Ecto neural progenitor cell (in vitro differentiated cells): ENCODE measurements at places on chromosomes 6 and 20.
A peak's percentile ranks its signal among the peaks of the same experiment; 100 is the strongest.

GRCh38 chr20:3994125-3994524 lies 21.2 kb downstream of the RNF24 start:
- DNase-seq = no peak

GRCh38 chr20:57481281-57481711 lies 43.6 kb downstream of the CTCFL start:
- no peak for DNase-seq

DNA sequence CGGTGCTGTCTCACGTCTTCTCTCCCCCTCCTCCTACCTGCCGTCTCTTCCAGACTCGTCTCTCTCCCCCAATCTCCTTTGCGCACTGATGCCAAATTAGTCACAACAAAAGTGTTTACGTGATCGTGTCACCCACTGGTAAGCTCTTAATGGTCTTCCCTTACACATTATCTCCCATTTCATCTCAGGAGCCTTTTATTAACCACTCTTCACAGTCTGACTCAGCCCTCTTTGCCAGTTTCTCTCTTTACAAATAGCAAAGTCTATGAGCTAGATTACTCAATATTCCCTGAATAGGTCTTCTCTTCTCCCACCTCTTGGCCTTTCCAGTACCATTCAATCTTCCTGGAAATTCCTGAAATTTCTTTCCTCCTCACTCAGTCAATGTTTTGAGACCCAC lies 247.0 kb downstream of the ESR1 start:
- DNase-seq = no peak

DNA sequence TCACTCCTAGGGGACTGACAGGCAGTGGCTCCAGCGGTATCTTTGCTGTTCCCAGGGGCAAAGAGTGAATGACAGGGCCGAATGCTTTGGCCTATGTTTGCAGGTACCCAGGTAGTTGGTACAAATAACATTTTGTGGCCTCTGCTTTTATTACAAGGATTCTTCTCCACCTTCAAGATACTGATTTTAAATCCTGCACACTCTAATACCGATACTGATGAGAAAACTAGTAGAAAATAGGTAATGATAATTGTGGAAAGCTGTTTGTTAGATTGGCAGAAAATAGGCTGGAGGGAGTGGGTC lies 772 bp downstream of the HINT3 start:
- DNase-seq = no peak

DNA sequence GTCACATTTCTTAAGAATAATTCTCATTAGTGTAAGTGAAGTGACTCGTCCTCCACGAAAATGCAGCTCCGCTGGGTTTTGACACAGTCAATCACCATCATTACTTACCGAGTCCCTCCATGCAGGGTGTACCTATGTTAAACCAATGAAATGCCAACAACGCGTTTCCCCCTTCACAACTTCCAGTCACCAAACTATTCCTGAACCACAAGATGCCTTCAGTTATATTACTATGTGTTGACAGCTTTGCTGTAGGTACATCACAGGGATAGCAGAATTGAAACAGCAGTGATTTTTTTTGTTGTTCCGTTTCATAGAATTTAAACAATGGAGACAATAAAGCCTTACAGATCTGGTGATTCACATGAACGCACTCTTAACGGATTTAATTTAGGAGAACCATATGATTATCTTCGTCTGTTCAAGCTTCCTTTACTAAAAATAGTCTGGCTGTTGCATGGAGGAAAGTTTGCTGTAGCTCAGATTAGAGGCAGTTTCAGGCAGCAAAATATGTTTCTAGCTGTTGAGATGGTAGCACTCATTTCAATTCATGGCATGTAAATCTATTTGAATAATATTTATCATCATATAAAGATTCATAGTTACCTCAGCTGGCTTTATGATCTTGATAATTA lies 652.8 kb downstream of the PRKN start:
- no peak for DNase-seq

DNA sequence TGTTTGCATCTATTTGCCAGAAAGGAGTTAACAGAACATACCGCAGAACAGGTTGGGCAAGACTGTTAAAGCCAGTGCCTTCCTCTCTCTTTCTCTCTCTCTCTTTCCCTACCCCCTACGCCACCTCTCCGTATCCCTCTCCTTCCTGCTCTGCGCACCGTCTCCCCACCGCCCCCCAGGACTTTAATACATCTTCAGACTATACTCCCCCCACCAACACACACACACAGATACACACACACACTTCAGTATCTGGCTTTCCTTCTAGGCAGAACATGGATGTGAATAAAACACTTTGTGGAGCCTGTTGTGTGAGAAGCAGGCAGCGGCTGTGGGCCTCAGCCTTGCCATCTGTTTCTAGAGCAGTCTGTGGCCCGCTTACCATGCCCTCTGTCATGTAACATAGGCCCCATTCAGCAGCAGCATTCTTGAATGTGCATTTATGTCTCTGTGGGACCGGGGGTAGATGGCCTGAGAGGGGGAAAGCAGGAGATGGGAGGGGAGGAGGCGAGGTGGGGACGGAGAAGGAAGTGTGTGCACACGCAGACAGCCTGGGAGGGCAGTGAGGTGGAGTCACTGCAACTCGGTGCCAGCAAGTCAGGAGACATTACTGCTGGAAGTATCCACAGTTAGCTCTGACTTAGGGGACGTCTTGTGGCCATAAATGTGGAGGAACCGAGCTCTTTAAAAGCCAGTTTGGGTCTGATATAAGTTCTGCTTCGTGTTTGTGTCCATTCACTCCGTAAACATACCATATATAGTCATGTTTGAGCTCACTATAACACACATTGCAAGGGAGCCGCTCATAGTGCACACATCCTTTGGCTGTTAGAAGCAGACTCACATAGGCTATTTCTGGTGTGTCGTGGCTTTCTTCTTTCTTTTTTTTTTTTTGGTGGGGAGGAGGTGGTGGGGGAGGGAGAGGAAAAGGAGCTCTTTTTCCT lies 38.4 kb downstream of the RREB1 start:
- no peak for DNase-seq

- DNase-seq = no peak
These were observed 387.1 kb upstream of the FLRT3 start for GRCh38 chr20:14724468-14724867.

- DNase-seq = peak; percentile 53
These were observed 39.7 kb downstream of the MAP3K5 start for GRCh38 chr6:136752554-136752953.

DNA sequence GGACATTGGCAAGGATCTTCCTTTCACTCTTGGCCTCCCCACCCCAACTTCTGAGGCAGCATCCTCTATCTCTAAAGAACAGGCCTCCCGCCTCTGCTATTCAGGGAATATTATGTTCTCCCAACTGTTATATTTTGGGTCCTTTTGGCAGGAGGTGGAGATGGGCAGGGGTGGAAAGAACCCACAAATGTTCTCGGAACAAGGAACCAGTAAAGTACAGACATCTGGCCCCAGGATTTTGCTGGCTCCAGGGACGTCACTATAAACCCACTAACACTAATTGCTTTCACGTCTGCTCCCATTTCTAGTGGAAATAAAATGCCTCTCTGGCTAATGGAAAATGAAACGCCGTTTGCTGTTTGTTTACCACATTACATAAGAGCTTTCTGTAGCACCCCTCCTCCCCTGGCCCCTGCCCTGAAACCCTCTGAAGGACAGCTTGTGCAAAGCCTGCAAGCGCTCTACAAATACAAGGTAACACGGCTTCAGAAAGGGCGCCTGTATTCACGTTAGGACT lies 77.7 kb upstream of the TBC1D7 start:
- DNase-seq = no peak

- DNase-seq = no peak
These were observed 64.0 kb downstream of the PLCB1 start for GRCh38 chr20:8196096-8196495.

DNA sequence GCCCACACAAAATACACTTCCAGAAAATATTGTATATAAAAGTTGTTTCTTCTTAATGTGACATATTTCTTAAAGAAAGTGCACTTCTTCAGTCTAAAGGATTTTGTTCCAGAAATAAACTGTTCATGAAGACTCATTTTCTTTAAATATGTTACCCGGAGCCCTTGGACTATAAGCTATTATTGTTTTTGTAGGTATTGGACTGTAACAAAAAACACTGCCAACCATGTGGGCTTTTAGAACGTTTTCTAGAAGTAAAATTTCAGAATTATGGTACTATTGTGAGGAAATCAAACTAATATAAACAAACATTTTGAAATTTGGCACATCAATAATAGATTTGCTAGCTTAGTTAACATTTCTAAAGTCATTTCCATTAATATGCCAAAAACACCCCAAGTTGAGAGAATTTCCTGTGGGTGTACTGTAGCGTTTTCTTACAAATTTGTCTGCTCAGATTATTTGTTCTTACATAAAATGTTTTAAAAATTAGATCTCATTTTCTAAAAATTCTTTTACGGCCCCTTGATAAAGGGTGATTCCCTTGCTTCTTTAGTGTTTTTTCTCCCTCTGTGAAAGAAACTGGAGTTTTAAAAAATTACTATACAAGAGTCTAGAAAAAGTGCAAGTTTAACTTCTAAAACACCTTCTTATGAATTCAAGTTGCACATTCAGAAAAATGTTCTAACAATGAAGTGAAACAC lies 3.4 kb downstream of the NKX2-4 start:
- no peak for DNase-seq

DNA sequence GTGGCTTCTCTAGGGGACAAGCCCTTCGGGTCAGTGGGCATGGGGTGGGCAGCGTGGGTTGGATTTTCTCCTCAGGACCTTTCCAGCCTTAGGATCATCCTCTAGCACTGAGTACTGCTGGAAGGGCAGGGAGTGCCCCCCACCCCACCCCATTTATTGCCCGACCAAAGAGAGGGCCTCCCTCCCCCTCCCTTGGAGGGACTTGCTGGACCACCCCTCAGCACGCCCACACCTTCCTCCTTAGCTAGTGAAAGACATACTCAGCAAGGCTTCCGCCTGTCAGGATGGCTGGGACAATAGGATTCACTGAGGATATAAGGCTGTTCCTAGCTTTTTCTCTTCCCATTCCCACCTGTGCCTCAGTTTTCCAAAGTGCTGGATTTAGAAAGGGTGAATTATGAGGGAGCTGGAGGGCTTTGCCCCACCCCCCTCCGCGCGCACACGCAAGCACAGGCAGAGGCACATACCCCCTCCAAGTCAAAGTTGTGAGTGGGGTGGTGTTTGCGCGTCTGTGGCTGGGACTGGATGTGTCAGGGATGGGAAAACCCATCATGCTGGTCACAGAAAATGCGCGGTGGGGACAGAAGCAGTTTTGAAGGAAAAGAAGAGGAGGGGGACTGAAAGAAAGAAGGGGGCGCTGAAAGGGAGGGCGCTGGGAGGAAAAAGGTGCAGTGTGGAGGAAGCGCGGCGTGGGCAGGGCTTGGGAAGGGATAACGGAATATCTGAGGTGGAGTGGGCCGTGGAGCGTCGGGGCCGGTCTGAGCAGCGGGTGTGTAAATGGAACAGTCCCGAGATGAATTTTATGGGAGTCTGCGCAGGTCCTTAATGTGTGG lies 693 bp upstream of the SLC29A1 start:
- no peak for DNase-seq

- DNase-seq = no peak
These were observed 22.4 kb upstream of the SNX9 start for GRCh38 chr6:157800420-157801237.

DNA sequence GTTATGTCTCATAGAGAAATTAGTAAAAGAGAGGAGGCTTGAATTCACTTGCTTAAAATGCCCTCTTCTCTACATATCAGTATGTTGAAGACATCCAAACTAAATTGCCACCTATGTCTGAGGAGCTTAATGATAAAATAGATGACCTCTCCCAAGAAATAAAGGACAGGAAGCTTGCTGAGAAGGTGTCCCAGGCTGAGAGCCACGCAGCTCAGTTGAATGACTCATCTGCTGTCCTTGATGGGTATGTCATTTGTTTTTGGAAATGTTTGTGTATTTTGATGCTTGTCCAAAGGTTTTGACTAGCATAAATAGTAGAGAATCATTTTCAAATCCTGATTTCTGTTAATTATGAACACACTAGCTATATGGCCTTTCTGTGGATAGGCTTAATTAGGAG lies 307.7 kb downstream of the ARHGAP18 start:
- no peak for DNase-seq

GRCh38 chr20:44714701-44715498 lies at the start of gene CCN5:
Gene CCN5 (plus strand): TSS chr20:44715369. CDS start chr20:44715391, 22 bp downstream.
- DNase-seq = no peak

GRCh38 chr20:1626528-1627199 lies 6.9 kb upstream of the SIRPB1 start:
- no peak for DNase-seq

DNA sequence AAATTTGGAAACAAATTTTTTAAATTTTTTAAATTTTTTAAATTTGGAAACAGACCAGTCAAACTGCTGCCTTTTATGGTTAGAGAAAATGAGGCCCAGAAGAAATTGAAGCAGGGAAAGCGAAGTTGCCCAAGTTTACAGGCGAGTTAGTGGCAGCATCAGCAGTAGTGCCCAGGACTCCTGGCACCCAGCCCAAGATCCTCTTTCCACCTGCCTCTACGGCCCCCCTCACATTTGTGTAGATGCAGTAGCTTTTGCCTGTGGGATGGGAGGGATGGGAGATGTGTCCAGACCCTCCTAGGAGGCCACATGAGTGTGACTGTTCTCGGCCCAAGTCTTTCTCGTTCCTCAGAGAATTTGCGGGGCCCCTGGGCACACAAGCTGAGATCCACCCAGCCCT lies 49.8 kb downstream of the HNF4A start:
- no peak for DNase-seq

- no peak for DNase-seq
These were observed 17.5 kb upstream of the KCNK16 start for GRCh38 chr6:39339868-39340550.

DNA sequence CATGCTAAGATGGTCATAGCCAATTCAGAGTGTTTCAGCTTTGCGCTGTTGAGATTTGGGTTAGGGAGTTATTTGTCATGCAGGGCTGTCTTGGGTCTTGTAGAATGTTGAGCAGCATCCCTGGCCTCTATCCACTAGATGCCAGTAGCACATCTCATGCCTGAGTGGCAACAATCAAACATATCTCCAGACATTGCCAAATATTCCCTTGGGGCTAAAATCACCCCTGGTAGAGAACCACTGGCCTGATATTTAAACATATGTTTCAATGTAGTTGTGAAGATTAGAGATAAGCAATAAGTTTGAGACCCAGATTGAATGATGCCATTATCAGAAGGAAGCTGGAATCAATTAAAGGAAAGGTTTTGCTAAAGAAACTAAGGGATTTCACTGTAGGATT lies 463.3 kb downstream of the DOK5 start:
- no peak for DNase-seq

DNA sequence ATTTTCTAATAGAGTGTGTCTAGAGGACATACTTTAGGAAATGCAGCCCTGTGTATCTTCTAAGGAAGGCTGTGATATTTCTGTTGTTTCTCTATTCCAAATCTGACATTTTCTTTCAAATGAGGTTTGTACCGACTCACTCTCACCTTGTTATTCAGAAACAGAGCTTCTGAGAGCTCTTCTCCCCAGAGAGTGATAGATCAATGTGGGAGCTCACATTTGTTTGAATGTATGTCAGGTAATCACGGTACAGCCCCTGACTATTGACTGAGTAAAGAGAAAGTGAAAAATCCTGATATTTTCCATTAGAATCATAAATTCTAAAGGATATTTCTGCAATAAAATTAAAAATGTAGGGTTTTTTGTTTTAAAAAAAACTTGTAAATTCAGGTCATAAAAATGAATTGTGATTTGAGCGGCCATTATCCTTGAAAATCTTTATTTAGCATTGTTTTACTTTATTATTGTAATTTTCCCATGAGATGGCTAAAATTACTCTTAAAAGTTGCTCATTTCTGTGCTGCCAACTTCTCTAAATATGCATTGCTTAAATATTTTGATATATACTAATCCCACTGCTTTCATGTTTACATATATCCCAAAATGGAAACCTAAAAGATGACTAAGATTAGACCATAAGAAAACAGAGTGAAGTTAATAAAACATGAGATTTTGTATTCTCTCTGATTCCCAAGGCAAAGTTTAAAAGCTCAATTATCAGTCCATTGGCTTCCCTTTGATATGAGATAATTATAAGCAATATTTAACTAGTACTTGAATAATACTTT lies 1226.8 kb upstream of the CITED2 start:
- DNase-seq = no peak
